ENCODE measurements at places on chromosomes 6 and 20. TPM values are rescaled to one million over a fixed set of nuclear protein-coding genes. Genes with fewer than 3 reads are reported as not detected.

- no peak for DNase-seq
Measured at GRCh38 chr6:12529364-12530019, 187.1 kb upstream of the PHACTR1 start.

GRCh38 chr6:122878796-122879195, 89.7 kb downstream of the SMPDL3A start:
- no peak for DNase-seq

Gene DLL1
- total RNA-seq: 2.7 TPM

GRCh38 chr6:11413728-11414127, 123.8 kb upstream of the TMEM170B start:
- no peak for DNase-seq

DNA sequence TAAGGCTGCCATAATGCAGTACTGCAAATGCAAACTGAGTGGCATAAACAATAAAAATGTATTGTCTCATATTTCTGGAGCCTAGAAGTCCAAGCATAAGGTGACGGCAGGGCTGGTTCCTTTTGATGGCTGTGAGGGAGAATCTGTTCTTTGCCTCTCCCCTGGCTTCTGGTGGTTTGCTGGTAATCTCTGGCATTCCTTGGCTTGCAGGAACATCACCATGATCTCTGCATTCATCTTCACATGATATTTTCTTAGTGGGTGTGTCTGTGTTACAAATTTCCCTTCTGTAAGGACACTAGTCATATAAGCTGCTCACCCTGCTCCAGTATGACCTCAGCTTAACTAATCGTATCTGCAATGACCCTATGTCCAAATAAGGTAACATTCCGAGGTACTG, 1104.2 kb upstream of the CITED2 start:
- DNase-seq: no peak

Gene PPP1R3G
- 0.16 TPM for total RNA-seq

Gene PKIB
- total RNA-seq: 0.89 TPM

- DNase-seq: no peak
Measured at GRCh38 chr20:6480328-6481200, 286.9 kb upstream of the BMP2 start.

- no peak for DNase-seq
Measured at GRCh38 chr6:410555-411395, 19.2 kb downstream of the IRF4 start.

DNA sequence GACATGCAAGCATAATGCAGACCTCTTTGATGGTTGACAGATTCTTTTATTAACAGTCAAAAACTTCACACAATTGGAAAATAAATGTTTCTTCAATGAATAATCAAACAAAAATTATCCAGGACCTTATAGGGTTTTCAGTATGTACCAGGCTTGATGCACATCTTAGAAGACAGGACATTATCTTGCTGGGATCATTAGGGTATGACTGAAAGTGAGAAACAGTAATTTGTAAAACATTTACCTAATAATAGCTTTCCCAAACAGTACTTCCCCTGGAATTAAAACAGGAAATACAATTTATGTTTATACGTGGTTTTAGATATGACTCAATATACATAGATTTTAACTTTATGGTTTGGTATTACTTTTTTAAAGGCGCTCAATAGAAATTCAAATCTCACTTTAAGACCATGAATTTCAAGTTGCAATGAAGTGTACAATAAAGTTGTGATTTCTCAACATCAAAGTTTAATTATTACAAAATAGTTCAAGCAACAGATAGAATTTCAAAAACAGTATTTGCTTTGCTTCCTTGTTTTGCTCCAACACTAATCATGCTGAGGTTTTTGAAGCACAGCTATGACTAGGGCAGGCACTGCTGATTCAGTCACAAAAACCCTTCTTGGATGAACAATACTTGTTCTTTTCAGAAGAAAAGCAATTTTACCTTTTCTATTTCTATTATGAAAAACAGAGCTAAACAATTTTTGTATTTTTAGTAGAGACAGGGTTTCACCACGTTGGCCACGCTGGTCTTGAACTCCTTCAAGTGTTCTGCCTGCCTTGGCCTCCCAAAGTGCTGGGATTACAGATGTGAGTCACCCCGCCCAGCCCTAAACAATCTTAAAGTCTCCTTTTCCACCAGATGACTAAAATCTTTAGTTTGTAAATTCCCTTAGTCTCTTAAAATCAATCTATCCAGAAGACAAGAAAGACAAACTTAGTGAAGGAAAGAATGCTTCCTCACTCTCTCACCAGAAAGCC, 13.7 kb downstream of the SOD2 start:
- DNase-seq: peak; percentile 70

Gene FOXS1
- total RNA-seq: 0.07 TPM

DNA sequence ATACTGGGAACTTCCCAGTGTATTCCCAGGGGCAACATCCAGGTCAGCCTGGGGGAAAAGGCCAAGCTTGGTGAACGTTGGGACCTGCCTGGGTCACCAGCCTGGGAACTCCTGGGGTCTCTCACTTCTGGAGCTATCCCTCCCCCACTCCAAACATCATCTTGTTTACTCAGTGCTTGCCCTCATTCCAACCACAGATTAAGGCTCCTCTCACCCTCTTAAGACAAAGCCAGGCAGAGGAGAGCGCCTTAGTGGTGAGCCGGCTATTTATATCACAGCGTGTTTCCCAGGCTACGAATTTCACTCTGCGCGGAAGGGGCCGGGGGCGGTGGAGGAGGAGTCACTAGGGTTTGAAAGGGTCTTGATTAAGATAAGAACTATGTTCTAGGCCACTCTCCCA, 12.1 kb downstream of the PRPH2 start:
- no peak for DNase-seq

DNA sequence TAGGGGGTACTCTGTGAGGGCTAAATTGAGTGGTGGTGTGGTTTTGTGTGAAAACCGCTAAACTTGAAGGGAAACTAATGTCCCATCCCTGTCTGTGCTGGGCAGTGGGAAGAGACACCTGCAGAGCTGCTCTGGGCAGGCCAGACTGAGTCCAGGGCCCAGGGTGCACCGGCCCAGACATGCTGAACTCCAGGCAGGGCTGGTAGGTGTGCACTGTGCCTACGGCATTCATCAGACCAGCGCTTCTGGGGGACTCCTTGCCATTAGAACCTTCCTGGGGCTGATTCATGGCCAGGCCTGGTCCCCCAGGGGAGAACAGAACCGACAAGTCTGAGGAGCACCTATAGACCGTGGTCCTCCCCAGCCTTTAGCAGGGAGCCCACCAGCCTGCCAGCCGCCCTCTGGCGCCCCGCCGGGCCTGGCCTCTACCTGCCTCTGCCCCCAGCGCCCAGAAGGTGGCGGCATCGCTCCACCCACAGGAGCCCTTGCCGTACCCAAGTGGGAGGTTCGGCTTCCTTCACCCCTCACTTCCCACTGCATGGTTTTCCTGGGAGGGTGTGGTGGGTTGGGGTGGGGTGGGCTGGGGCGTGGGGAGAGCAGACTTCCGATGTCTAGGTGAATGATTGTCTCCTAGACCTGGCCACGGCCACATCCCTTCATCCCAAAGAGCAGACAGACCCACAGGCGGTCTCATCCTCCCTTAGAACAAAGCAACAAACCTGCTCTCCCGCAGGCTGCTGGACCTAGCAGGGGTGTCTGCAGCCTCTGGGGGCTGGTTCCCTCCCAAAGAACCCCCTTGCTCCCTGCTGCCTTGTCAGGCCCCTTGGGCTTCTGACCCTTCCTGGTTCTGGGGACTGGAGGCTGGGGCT, 15.5 kb downstream of the CCDC167 start:
- peak; percentile 39 for DNase-seq

DNA sequence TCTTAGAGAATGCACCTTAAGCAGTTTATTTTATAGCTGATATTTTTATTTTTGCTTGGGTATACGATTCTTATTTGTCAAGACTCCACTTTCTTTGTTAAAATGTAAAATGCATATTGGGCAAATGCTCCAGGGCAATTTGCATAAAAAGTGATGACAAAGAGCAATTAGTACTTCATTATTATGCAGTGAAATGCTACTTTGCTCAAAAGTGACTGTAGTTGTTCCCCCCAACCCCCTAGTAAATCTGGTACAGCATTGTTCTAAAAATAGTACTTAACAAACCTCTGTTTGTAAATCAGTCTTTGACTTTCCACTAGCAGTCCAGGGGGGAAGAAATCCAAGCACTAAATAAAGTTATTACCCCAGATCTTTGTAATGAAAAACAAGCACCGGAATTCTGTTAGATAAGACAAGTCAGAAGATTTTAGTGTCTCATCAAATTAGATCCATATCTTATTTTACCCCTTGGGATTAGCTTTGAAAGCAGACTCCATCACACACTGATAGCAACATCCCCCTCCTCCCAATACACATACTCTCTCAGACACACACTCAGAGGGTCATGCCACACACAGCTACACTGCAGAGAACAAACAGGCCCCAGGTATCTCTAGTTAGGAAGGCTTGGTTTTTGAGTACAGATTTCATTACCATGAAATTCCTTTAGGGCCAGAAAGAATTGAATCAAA, 32.9 kb upstream of the BACH2 start:
- DNase-seq: no peak

Gene PPIL6
- total RNA-seq: 8.8 TPM

Gene SUPT3H
- not detected for total RNA-seq

DNA sequence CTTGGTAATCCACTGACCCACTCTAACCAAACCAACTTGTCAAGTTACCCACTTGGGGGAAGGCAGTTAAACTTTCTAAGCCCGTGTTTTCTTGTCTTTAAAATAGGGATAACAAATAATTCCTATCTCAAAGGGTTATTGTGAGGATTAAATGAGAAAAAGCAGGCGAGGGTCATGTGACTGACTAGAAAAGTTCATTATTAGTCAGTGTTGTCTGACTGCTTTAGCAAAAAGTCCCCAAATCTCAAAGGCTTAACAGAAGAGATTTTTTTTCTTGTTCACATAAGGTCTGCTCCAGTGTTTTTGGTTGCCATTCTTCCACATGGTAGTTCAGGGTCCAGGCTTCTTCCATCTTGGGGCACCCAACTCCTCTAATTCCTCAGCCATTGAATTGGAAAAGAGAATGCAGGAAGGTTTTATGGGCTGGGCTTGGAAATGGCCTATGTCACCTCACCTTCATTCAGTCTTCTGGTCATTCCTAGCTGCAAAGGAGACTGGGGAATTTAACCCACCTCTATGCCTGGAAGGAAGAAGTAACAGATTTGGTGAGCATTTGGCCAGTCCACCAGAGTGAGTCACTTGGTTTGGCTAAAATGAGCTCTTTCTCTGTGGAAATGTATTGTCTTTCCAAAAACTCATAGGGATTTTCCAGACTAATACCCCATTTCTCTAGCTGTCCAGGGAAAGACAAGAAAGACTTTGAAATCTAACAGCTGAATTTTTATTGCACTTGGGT, 77.0 kb downstream of the CAP2 start:
- DNase-seq: peak; percentile 45

DNA sequence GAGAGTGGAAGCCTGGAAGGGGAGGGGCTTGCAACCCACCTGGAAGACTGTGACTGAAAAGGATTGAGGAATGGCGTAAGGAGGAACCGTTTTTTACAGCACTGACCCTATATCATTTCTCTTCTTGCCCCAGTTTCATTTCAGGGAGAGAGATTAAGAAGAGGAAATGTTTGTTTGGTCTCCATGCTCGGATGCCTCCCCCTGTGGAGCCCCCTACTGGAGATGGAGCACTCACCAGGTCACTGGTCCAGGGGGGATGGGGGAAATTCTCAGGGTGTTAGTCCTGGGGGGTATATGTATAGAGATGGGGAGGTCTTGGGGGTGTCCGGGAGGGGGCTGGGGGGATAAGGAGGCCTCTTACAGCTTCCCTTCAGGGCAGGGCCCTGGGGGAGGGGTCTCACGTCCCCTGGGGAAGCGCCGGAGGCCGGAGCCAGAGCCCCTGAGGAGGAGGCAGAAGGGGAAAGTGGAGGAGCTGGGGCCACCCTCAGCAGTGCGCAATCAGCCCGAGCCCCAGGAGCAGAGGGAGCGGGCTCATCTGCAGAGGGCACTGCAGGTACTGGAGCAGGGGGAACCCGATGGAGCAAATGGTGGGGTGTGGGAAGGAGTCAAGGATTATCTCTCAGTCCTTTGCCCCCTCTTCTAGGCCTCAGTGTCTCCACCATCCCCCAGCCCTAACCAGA, 3.2 kb downstream of the CUTA start:
- DNase-seq: no peak

GRCh38 chr6:131914234-131914633, 36.9 kb downstream of the CCN2 start:
- DNase-seq: no peak
